ENCODE measurements at places on chromosomes 7 and 10. TPM values are rescaled to one million over a fixed set of nuclear protein-coding genes. Genes with fewer than 3 reads are reported as not detected.

The TBC1D12 gene
- 0.46 TPM for total RNA-seq

The CAV1 gene
- 2.5 TPM for total RNA-seq

- H3K36me3 ChIP-seq, result no peaks in the 10 kb centered on the region
- H3K27ac ChIP-seq, result peak overlapping the region; percentile 3
- no peak for DNase-seq
- no peaks in the 10 kb centered on the region for H3K27me3 ChIP-seq
- H3K4me1 ChIP-seq, result no peaks in the 10 kb centered on the region
Measured at GRCh38 chr7:151925446-151926335, 30.6 kb upstream of the GALNTL5 start.

DNA sequence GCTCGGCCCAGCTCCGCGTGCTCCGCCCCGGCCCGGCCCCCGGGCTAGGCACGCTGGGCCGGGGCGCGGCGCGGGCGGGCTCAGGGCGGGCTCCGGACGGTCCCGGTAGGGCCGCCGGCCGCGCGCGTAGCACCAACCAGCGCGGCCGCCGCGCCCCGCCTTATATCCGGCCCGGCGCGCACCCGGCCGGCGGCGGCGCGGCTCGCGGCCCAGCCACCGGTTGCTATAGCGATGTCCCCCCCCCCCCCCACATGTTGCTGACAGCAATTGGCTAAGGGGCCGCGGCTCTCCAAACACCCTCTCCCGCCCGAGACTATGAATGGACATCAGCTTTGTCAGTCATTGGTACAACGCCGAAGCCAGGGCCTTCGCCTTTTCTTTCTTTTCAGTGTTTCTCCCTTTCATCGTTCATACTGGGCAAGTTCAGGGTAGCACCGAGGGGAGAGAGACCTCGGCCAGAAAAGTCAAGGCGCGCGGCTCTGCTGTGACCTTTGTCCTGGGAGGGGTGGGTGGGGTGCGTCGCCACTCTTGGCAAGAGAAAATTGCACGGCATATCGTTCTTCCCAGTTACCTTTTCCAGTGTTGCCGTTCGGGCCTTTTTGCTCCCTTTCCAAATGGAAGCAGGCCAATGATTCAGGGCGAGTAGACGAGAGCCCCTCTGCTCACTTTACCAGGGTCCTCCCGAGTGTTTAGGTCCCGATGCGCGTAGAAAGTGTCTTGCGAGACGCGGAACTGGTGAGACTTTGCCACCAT is 354.2 kb downstream of the DNAJB6 start:
- H3K36me3 ChIP-seq, result no peaks in the 10 kb centered on the region
- no peak for DNase-seq
- no peak overlapping the region for H3K27ac ChIP-seq
- peaks cover 18% of the 10 kb centered on the region for H3K4me1 ChIP-seq
- no peak overlapping the region for H3K4me3 ChIP-seq

DNA sequence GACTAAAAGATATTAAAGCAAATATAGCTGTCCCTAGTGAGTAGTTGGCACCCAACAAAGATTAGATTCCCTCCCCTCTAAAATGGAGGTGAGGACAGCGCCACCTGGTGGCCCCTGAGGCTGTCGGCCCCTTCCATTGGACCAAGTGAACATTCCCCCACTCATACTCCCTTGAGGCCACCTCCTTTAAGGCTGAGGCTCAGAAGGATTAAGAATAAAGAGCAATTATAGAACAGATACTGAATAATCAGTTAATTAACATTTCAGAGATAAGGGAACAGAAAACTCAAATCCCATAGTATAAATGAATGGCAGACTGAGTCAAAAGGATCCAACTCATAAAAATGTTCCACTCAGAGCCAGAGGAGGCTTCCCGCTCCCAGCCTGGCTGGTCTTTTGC is 130.4 kb upstream of the GHITM start:
- H3K4me1 ChIP-seq, result no peaks in the 10 kb centered on the region
- H3K4me3 ChIP-seq, result no peak overlapping the region
- H3K27ac ChIP-seq, result no peak overlapping the region
- no peaks in the 10 kb centered on the region for H3K27me3 ChIP-seq
- no peaks in the 10 kb centered on the region for H3K36me3 ChIP-seq

DNA sequence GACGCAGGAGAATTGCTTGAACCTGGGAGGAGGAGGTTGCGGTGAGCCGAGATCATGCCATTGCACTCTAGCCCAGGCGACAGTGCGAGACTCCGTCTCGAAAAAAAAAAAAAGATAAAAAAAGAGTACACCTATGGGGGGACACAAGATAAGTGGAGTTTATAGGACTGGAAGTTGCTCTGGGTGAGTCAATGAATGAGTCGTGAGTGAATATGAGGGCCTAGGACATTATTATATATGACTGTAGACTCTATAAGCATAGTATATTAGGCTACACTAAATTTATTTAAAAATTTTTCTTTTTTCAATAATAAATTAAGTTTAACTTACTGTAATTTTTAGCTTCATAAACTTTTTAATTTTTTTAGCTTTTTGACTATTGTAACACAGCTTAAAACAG is 19.4 kb upstream of the SGCE start:
- H3K27ac ChIP-seq, result no peak overlapping the region
- no peaks in the 10 kb centered on the region for H3K27me3 ChIP-seq
- H3K36me3 ChIP-seq, result no peaks in the 10 kb centered on the region
- H3K4me3 ChIP-seq, result no peak overlapping the region
- DNase-seq, result no peak
- H3K4me1 ChIP-seq, result no peaks in the 10 kb centered on the region

GRCh38 chr10:10794791-10795191 is 222.9 kb upstream of the CELF2 start:
- H3K27me3 ChIP-seq, result no peaks in the 10 kb centered on the region
- H3K27ac ChIP-seq, result no peak overlapping the region
- no peak for DNase-seq
- H3K4me1 ChIP-seq, result no peaks in the 10 kb centered on the region

DNA sequence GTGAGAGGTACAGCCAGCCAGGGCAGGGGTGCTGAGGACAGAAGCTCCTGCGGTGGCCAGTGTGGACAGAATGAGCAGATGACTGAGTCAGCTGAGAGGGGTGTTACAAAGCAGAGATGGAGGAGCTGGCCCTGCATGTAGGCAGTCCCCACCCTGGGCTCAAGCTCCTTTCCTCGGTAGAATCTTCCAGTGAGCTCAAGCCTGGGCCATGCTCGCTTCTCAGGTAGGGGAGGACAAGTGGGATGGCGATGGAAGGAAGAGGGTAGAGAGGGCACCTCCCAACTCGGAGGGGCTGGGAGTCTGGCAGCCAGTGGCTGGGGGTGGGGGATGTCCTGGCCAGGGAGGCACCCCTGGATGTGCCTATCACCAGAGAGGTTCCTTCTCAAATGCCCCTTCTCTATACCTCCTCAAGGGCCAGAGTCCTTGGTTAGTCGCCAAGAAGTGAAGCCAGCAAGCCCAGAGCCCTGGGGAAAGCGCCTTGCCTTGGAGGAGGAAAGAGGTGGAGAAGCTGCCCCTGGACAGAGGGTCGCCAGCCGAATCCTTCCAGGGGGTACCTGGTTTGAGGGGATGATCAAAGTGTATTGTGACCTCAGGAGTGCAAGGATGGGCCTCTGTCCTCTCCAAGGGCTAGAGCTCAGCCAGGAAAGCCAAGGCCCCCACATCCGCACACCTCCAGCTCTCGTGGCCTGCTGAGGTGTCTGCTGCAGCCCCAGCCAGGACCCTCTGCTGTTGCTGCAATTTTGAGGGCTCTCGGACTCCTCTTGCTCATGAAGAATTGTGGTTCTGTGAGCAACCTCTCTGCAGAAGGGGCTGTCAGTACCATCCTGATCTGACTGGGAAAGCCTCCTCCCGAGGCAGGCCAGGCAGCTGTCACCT is 88.6 kb upstream of the MACROH2A2 start:
- H3K4me3 ChIP-seq, result no peak overlapping the region
- no peaks in the 10 kb centered on the region for H3K36me3 ChIP-seq
- no peak for DNase-seq
- no peak overlapping the region for H3K27ac ChIP-seq
- H3K4me1 ChIP-seq, result no peaks in the 10 kb centered on the region
- no peaks in the 10 kb centered on the region for H3K27me3 ChIP-seq
